Fibroblast of the aortic adventitia (primary cell): ENCODE measurements at places on chromosomes 12 and 14.

- peak; percentile 94 for DNase-seq
Observed at GRCh38 chr12:22101749-22102243, 55.8 kb downstream of the CMAS start.

GRCh38 chr14:51210594-51210993, 29.5 kb upstream of the TMX1 start:
- no peak for DNase-seq

DNA sequence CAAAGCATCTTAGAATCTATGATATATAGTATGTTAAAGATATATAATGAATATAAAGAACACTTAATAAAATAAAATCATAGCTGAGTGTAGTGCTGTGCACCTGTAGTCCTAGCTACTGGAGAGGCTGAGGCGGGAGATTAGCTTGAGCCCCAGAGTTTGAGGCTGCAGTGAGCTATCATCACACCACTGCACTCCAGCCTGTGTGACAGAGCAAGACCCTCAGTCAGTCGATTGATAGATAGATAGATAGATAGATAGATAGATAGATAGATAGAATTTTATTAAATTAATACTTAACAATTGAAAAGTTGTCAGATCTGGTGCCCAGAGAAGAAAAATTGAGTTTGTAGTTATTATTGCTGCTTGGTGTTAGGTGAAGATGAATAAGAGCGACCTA, 40.0 kb downstream of the CNOT2 start:
- no peak for DNase-seq

DNA sequence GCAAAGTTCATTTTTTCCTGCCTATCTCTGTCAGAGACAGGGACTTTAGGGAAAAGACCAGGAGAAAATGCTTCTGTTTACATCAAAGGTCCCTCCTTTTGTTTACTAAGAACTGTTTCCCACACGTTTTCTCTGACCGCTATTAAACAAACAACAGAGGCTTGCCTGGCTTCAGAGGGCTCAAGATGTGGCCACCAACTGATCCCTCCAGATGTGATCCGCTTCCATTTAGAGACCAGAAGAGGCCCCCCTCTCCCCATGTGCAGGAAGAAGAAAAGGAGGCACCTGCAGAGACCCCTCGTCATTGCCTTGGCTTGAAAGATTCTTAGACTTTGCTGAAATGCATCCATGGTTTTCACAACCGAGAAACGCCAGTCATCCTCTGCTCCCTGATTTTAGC, 217.9 kb upstream of the PWP1 start:
- DNase-seq = no peak

- no peak for DNase-seq
Observed at GRCh38 chr12:100528471-100529127, 44.9 kb upstream of the GAS2L3 start.

DNA sequence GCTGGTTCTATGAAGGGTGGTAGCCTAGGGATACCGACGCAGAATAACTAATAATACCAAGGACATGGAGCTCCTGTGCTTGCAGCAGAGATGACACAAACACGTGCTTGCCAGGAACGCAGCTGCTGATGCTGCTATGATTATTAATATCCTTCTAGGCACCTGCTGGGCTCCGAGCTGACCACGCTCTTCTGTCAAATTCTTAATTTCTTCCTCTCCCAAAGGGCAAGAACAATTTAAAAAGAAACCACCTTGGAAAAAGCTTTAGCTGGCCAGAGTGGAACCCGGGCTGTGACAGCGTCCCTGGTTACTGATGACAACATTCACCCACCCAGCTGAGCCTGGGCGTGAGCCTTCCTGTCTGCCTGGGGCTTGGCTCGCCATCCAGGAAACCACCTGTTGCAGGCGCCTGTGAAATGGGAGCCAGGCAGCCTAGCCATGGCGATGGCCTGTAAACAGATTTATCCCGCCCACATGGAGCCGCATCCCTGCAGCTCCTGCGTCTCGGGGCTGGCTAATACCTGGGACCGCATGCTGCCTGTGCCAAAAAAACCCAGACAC, 28.8 kb downstream of the CLMN start:
- DNase-seq = no peak

- DNase-seq = peak; percentile 14
Observed at GRCh38 chr12:101823891-101824290, 6.9 kb downstream of the GNPTAB start.

DNA sequence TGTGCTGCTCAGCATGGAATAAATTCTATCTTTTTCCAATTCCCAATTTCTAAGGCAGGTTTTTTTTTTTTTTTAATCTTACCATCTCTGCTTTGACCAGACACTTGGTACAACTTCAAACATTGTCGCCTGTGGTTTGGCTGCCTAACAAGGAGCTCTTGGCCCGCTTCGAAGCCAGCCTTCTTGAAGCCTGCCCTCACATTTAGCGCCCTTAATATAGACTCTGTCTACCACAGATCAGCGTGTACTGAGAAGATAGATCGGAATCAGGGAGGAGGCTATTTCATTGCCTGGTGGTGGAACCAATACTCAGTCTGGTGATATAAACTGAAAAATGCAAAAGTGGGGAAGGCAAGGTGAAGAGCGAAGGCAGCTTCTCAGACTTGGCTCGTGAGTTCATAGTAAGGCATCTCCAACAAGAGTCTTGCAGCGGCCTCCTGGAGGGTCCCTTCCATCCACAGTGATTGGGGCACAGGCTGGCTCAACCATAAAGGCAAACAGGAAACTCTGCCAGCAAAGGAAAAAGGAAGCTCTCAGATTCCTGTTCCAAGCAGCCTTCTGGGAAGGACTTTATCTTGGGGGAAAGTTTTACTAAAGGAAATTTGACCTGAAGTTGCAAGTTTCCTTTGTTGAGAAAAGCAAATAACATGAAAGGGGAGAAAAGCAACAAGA, 103.2 kb upstream of the BCL2L14 start:
- DNase-seq = no peak
